ENCODE measurements at places on chromosomes 11 and 22. TPM values are rescaled to one million over a fixed set of nuclear protein-coding genes. Genes with fewer than 3 reads are reported as not detected.

DNA sequence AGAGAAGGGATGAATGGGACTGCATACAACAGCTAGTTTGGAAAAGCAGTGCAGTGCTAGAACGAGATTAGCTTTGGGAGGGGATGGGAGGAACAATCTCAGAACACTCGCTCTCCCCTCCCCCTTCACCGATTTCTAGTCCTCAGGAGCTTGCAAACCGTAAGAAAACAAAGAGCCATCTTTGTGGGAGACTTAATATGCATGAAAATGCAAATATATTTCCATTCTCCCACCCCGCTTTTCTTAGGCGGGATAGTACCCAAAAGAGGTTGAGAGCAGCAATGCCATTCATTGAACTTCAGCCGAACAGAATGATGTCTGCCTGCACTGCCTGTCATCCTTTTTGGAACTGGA lies 1.1 kb downstream of the SPINDOC start:
- no peak for DNase-seq
- H3K27ac ChIP-seq: no peak overlapping the region
- H3K4me1 ChIP-seq: peaks cover 26% of the 10 kb centered on the region
- H3K4me3 ChIP-seq: peak overlapping the region; percentile 79
- no peaks in the 10 kb centered on the region for H3K27me3 ChIP-seq

- DNase-seq: no peak
- peaks cover 23% of the 10 kb centered on the region for H3K27me3 ChIP-seq
- H3K36me3 ChIP-seq: no peaks in the 10 kb centered on the region
- no peak overlapping the region for H3K27ac ChIP-seq
- peaks cover 9% of the 10 kb centered on the region for H3K4me1 ChIP-seq
Measured at GRCh38 chr11:47185305-47186075, 744 bp downstream of the PACSIN3 start.

C11orf52 gene
- not detected for total RNA-seq

DNA sequence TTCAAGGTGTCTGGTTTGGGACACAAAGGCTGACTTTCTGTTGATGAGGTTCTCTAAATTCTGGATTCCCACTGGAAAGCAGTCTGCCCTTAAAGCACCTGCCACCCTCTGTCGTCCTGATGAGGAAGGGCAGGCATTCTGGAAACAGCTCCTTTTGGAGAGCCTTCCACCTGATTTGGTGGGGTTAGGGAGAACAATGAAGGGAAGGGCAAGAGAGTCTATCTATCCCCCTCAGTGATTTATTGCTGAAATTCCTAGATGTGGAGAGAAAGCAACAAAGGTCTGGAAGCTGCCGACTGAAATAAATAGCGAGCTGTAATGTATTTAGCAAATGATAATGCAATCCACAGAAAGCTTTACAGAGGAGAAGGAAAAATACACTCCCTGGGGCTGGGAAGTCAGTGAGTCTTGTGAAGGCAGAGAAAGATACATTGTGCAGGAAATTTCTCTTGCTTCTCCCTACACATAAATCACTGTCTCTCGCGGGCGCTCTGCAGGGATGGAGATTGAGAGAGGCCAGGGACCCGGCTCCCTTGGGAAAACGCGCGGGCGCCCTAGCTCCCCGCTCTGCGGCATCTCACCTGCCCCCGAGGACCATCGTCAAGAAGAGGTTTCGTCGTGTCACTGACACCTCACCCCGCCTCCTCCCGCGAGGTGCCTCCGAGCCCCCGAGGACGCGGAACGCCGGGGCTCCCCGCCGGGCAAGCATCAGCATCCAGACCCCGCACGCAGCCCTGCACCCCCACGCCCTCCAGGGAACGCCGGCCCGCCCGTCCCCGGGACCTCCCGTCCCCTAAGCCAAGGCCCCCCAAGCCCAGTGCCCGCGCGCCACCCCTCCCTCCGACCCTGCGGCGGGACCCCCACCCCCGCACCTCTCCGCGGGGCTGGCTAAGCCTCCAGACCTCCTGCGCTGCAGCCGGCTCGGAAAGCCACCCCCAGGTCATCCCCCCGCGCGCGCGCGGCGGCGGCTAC lies 673 bp downstream of the CDON start:
- H3K27me3 ChIP-seq: peaks cover 12% of the 10 kb centered on the region
- no peak overlapping the region for H3K27ac ChIP-seq
- H3K4me1 ChIP-seq: peaks cover 5% of the 10 kb centered on the region
- no peaks in the 10 kb centered on the region for H3K36me3 ChIP-seq
- peak; percentile 30 for DNase-seq

DNA sequence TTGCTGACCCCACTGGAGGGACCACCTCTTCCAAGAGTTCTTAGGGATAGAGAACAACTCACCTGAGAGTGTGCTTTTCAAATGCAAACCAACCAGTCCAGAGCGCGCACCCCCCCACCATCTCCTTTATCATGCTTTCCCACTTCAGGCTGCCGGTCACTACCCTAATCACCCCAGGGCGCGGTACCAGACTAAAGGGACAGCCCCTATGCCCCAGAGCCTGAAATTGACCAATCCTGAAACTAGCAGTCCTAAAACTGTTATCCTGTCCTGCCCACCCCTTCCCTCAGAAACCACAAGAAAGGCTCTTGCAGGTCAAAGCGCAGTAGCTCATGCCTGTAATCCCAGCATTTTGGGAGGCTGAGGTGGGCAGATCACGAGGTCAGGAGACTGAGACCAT lies 37.0 kb downstream of the NEAT1 start:
- H3K36me3 ChIP-seq: no peaks in the 10 kb centered on the region
- no peak overlapping the region for H3K4me3 ChIP-seq
- peaks cover 25% of the 10 kb centered on the region for H3K4me1 ChIP-seq
- no peak for DNase-seq

DNA sequence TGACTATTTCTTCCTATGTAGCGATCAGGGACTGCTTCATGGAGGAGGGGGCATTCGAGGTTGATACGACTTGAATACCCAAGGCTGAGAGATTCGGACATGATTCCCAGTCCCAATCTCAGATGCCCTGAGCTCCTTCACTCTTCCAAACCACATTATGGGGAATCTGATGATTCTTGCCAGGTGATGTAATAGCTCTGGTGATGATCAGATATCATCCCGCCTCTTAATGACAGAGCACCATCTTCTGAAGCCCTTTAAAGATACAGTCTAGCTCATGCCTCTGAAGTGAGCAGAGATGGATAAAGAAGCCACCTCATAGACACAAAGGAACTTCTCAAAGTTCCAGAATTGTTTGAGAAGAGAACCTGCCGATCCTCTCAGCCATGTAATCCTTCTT lies 8.9 kb upstream of the CLMP start:
- no peak for DNase-seq
- H3K4me1 ChIP-seq: no peaks in the 10 kb centered on the region
- H3K36me3 ChIP-seq: no peaks in the 10 kb centered on the region
- H3K4me3 ChIP-seq: no peak overlapping the region
- H3K27me3 ChIP-seq: peaks cover 23% of the 10 kb centered on the region

DNA sequence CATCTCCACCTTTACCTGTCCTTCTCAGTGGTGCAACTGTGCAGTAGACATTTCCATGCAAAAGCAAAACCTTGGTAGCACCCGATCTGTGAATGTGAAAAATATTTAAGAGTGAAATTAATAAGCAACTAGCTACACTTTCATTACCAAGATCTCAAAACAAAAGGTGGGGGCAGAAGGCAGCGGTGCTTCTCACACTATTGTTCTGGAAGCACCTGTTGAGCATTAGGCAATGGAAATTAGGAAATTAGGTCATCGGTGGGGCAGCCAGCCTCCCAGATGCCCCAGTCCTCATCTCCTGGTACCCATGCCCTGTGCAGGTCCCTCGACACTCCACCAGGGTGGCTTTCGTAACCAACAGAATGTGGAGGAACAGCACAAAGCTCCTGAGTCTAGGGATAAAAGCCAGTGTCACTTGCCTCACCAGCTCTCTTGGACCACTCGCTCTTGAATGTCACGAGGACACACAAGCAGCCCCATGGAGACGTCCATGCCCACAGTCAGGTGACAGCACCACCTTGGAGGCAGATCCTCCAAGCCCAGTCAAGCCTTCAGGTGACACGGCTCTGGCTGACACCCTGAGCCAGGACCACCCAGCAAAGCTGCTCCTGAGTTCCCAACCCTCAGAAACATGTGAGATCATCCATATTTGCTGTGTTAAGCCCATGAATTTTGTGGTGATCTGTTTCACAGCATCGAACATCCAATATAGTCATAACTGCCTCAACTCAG lies 3.3 kb downstream of the LTO1 start:
- DNase-seq: no peak
- H3K4me3 ChIP-seq: no peak overlapping the region
- no peaks in the 10 kb centered on the region for H3K27me3 ChIP-seq
- H3K27ac ChIP-seq: no peak overlapping the region
- H3K36me3 ChIP-seq: peaks cover 25% of the 10 kb centered on the region
